Activated CD8-positive, alpha-beta T cell treated with anti-CD3 and anti-CD28 coated beads for 36 hours (primary cell): ENCODE measurements at places on chromosomes 7 and 10. TPM values are rescaled to one million over a fixed set of nuclear protein-coding genes. Genes with fewer than 3 reads are reported as not detected.

GRCh38 chr10:122560279-122560804, at the start of gene DMBT1:
Gene DMBT1, plus strand, starts transcription at chr10:122560754. Its CDS starts 17 bp downstream, at chr10:122560771.
- no peak for DNase-seq

- no peak for DNase-seq
These were observed 22.4 kb upstream of the PWWP2B start for GRCh38 chr10:132374612-132375011.

DNA sequence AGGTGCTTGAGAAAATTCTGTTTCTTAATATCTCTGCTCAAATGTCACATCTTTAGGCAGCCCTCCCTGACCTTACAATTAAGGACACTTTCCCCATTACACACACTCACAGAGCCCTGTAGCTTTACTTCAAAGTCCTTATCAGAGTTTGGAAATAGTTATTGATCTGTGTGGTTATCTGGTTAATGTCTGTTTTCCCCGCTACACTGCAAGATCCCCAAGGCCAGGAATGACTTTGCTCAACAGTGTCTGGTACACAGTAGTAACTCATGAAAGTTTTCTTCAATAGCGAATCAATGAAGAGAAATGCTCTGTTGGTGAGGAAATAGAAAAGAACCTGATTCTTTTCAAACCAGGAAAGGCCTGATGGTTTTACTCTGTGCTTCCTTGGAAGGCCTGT, 554.4 kb downstream of the REEP3 start:
- no peak for DNase-seq

Gene DNAJB9
- 6.5 TPM for total RNA-seq

DNA sequence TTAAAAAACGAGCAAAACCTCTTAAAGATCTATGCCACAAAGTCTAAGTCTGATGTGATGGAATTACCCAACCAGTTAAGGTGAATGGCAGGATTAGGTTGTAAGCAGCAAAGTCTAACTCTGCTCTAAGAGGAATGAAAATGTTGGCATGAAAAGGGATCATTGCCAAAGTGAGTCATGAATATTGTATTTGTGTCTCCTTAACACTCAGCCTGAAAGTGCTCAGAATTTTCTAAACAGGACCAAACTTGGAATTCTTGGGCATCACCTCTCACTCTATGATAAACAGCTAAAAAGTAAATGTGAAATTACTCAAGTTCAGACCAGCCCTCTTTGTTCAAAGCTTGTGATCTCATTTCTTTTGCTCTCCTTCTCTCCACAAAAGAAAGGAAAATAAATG, 27.0 kb downstream of the PPP1R3A start:
- no peak for DNase-seq

DNA sequence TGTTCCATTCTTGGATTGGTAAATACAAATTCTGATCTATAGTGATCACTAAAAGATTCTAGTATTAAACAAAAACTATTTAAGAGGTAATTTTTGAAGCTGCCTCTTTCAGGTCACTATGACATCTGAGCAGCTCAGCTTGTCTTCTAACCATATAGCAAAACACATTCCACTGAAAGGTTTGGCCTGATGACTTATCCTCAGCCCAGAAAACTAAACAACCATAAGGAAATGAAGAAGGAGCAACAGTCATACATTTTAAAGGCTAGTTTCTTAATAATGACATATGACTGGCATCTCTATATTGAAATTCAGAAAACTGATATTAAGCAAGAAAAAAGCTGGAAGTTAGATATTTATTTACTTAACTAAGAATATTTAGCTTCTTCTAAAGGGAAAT, 24.6 kb downstream of the NT5C2 start:
- DNase-seq = no peak

DNA sequence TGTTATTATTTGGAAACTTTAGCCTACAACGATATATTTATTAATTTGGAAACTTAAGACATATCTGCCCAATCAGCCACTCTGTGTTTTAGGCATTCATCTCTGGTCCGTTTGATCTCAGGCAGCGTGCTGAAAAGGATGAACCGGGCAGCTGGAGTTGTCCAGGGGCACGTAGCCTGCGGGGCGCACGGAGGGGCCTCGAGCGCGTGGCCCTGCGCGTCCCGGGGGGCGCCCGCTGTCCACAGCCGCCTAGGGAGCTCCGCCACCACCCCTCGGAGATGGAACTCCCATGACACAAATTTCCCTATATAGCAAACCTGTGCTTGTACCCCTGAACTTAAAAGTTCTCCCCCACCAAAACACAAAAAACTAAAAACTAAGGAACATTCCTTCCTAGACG, 24.3 kb upstream of the MKI67 start:
- DNase-seq = no peak

DNA sequence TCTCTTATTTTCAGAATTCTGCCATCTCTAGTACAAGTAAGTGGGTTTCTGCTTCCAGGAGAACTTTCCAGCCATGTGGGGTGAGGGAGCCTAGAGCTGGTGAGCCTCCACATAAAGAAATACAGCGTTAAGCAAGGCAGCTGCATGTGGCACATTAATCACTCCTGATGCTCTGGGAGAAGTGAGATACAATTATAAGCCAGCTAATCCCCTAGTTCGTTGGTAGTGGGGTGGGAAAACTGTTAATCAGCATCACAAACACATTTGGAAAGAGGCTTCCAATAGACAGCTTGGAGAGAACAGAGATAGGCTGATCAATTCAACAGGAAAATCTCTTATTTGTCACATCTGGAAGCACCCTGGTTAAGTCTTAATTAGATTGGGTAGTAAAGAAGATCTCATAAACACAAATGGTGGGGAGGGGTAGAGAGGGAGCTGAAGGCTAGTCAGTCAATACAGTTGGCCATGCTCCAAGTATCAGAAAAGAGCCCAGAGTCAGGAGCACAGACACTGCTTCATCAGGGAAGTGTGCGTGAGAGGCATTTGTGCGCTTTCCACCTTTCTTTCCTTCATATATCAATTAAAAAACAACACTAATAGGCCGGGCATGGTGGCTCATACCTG, 130.6 kb downstream of the SORCS1 start:
- DNase-seq = no peak

Gene ODAD2
- total RNA-seq = 0.88 TPM

- no peak for DNase-seq
These were observed 52.4 kb upstream of the CFAP46 start for GRCh38 chr10:132994811-132995210.

GRCh38 chr7:138886501-138886917, 88.5 kb upstream of the ATP6V0A4 start:
- DNase-seq = peak; percentile 55

DNA sequence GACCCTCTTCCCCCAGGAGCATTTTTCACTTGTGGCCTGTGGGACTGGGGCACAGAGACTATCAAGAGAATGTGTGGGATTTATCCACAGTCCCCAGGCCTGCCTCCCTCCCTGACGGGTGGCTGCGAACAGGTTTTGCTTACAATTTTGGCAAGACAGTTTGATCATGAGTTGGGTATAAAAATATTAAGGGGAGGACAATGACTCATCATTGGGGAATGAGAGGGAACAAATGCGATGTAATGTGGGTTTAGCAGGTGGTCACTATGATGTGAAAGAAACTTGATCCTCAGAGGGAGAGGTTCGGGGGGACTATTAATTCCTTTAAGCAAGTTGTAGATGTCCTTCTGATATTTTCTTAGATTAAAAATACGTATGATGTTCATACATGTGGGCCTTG, 52.2 kb downstream of the EMX2 start:
- DNase-seq = no peak

GRCh38 chr10:5467207-5467535, 32.2 kb downstream of the CALML5 start:
- no peak for DNase-seq

- no peak for DNase-seq
These were observed 12.7 kb downstream of the CXCL12 start for GRCh38 chr10:44372181-44372580.

DNA sequence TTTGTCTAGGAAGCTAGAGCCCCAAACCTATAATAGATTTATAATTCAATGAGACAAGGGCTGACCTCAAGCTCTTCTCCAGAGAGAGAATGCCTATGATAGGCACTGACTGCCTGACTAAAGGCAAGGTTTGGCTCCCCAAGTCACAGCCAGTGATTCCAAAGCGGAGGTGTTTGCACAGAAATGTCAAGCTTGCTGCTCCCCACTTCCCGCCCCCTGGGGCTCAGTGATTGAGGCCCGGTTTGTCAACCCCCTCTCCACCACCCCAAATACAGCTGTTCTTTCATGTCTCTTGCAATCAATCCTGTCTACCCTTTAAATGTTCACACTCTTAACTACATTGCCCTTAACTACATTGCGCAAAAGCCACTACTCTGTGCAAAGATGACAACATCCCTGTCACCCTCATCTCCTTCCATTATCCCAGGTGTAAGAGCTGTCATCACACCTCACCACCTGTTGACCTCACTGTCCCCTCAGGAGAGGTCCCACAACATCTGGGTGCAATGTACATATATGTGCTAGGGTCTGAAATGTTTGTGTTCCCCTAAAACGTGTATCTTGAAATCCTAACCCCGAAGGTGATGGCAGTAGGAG, 58.0 kb downstream of the NUDCD3 start:
- DNase-seq = no peak

DNA sequence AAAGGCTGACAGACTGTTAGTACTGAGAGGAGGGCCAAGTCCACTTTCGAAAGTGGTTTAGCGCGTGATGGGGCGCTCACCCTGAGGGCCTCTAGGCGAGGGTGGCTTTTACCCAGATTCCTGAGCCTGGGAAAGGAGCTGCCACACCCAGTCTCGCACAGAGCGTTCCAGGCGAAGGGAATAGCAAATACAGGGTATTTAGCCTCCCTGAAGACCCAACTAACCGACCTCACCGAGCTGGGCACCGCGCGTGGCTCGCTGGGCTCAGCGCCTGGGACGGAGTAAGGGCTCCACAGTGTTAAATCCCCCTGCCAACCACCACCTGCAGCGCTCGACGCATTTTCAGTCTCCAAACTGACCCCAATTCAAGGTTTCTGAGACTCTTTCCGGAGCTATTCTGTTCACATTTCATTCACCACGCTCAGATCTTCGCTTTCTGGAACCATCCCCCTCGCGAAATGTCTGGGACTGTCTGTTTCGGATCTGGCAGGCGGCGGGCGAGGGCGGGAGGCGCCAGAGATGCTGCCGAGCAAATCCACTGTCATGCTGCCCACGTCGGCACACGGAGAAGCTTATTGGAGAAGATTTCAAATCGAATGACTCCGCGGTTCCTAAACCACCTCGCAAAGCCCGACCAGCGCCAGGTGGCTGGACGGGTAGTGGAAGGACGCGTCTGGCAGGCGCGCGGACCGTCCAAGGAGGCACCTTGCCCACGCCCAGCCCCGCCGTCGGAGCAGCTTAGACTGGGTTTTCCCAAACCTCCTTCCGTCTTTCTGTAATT, 1.4 kb upstream of the OSBPL3 start:
- DNase-seq = peak; percentile 70

GRCh38 chr10:78290131-78290750, 256.6 kb downstream of the RPS24 start:
- no peak for DNase-seq

DNA sequence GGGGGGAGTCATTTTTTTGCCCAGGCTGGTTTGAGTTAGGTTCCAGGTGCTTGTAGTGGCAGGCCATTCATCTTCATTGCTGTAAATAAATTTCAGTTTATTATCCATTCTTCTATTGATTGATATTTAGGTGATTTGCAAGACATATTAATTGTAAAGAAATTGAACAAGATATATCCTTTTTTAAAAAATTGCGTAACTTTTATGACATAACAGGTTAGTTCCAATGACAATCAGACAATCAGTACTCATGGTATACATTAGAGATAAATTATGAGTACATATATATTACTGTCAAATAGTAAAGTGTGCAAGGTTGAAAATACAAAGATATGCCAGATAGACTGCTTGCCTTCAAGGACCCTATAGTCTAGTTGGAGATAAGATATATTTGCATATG, 92.2 kb upstream of the GLCCI1 start:
- no peak for DNase-seq

- DNase-seq = peak; percentile 42
These were observed 54.1 kb upstream of the PPIF start for GRCh38 chr10:79292891-79293746.

Gene HOXA9
- not detected for total RNA-seq

GRCh38 chr7:28076423-28077200, 104.0 kb downstream of the JAZF1 start:
- no peak for DNase-seq

Gene GNAT3
- not detected for total RNA-seq

- peak; percentile 54 for DNase-seq
These were observed 20.5 kb upstream of the ZNF273 start for GRCh38 chr7:64882341-64883112.

DNA sequence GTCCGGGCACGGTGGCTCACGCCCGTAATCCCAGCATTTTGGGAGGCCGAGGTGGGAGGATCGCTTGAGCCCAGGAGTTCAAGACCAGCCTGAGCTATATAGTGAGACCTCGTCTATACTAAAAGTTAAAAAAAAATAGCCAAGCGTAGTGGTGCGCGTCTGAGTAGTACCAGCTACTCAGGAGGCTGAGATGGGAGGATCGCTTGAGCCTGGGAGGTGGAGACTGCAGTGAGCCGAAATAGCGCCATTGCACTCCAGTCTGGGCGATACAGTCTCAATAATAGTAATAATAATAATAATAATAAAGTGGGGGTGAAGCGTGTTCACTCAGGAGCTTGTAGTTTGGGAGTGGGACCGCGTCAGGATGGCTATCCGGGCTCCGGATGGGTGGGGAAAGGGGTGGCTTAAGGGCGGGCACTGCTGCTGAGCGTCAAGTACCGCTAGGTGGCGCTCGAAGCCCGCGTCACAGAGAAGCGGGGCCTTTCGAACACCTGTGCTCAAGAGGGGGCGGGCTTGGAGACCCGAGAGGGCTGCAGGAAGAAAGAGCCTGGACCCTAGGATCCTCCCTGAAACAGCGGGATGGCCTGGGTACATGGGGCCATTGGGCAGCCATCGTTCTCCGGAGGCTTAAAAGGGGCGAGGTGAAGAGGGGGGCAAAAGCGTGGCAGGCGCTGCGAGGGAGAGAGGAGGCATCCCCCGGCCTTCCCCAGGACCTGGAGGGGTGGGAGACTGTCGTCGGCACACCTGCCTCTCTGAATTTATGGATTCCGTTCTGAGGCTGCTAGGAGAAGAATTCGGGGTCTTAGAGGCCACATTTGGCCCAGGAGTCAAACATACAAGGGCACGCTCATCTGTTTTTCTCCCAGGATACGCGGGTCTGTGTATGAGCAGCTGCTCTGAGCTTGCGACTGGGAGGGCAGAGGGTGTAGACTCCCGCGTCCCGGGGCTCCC, 14.5 kb downstream of the LBX1 start:
- peak; percentile 84 for DNase-seq

DNA sequence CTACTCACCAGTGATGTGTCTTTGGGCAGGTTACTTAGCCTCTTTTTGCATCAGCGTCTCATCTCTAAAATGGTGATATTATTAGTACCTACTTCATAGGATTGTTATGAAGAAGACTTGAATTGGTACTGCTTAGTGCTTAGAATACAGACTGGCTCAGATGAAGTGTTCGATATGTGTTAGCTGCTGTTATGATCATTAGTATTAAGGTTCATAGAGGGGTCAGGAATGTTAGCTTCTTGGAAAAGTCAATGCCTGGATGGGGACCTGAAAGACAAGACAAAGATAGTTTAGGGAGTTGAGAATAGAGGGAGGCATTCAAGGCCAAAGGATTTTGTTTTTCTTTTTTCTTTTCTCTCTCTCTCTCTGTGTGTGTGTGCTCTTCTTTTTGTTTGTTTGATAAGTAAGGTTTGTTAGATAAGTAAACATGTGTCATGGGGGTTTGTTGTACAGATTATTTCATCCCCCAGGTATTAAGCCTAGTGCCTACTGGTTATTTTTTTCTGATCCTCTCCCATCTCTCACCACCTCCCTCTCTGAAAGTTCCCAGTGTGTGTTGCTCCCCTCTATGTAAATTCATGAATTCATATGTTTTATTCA, 63.3 kb downstream of the MDFIC start:
- DNase-seq = no peak

Gene GRID1
- not detected for total RNA-seq

GRCh38 chr7:129947049-129947448, 5.7 kb downstream of the UBE2H start:
- no peak for DNase-seq

Gene C7orf33
- not detected for total RNA-seq
